Activated CD4-positive, alpha-beta T cell treated with anti-CD3 and anti-CD28 coated beads for 24 hours (primary cell): ENCODE measurements at places on chromosomes 7 and 10.

GRCh38 chr7:665736-666453 is 60.6 kb upstream of the DNAAF5 start:
- no peak for DNase-seq

GRCh38 chr7:142787034-142787768 is 16.4 kb downstream of the PRSS2 start:
- no peak for DNase-seq

- no peak for DNase-seq
Observed at GRCh38 chr10:10500937-10501336, 516.7 kb upstream of the CELF2 start.

- no peak for DNase-seq
Observed at GRCh38 chr10:127563718-127564553, 14.8 kb downstream of the NPS start.
